ENCODE measurements at places on chromosomes 2 and 18. TPM values are rescaled to one million over a fixed set of nuclear protein-coding genes. Genes with fewer than 3 reads are reported as not detected.

The RBKS gene
- 28.7 TPM for polyA plus RNA-seq

The VIL1 gene
- 10.5 TPM for polyA plus RNA-seq

The IL1R2 gene
- 11.2 TPM for polyA plus RNA-seq

The PID1 gene
- polyA plus RNA-seq: 2.1 TPM

The RND3 gene
- 6.5 TPM for polyA plus RNA-seq

The MALT1 gene
- 10.4 TPM for polyA plus RNA-seq

The ZEB2 gene
- 8.3 TPM for polyA plus RNA-seq

The SERTAD2 gene
- polyA plus RNA-seq: 6.2 TPM

The NOSTRIN gene
- polyA plus RNA-seq: 41.8 TPM

The GCKR gene
- not detected for polyA plus RNA-seq

The SCN7A gene
- 1.9 TPM for polyA plus RNA-seq

The LOXHD1 gene
- polyA plus RNA-seq: not detected

The PLCD4 gene
- polyA plus RNA-seq: 30.4 TPM

The ARHGAP25 gene
- polyA plus RNA-seq: 6.3 TPM

The ACTR3 gene
- polyA plus RNA-seq: 69.3 TPM

The EIF2B4 gene
- 49.6 TPM for polyA plus RNA-seq

The PARD3B gene
- polyA plus RNA-seq: 5.3 TPM

The ZNF521 gene
- 1.8 TPM for polyA plus RNA-seq

The CTNNA2 gene
- polyA plus RNA-seq: 0.47 TPM

The IMPA2 gene
- 348 TPM for polyA plus RNA-seq

The KCNF1 gene
- 0.67 TPM for polyA plus RNA-seq

The ANKRD29 gene
- 5.2 TPM for polyA plus RNA-seq

The LBX2 gene
- polyA plus RNA-seq: 1.5 TPM

The SPR gene
- polyA plus RNA-seq: 102 TPM

The MAPK4 gene
- 9.2 TPM for polyA plus RNA-seq

The RAB12 gene
- polyA plus RNA-seq: 37.7 TPM

Data from kidney (tissue), 22 donors.